ENCODE measurements at places on chromosomes 12 and 14. TPM values are rescaled to one million over a fixed set of nuclear protein-coding genes. Genes with fewer than 3 reads are reported as not detected.

GRCh38 chr14:90383731-90384542, 12.9 kb upstream of the CALM1 start:
- no peak for DNase-seq

DNA sequence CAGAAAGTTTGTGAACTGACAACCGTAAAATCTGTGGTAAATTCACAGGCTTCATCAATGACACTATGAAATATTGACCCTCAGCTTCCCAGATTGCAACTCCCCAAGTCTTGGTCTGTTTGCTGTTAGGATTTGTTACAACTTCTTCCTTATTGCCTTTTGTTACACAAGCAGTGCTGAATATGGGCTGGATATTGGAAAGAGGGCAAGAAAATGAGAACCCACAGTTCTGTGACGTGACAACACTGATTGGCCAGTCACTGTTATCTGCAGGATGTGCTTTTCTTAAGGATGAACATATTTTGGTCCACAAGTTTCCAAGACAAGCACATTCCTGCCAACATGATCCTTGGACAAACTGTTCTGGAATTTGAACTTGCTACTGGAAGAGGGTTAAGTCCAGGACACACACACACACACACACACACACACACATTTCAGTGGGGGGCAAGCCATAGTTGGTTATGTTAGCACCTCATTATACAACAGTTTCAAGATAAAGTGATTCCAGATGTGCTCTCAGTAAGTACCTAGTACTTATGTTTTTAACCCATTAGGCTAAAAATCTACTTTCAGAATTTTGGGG, 16.6 kb upstream of the SLC38A2 start:
- no peak for DNase-seq

DNA sequence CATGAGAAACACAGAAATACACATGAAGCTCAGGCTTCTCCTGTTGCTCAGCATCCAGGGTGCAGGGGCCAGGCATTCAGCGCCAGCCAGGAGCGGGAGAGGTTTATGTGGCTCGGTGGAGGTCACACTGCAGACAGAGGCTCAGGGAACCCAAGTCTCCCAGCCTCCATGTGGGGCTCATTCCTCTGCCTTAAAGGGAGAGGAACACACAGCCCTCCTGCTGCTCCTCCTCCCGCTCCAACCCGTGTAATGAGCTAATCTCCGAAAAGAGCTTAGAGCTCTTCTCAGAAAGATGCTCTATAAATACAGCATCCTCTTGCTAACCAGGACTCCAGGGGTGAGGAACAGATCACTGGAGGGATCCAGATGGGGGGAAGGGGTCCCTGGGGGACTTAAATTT, 28.2 kb downstream of the FGF6 start:
- no peak for DNase-seq

GRCh38 chr12:13788626-13789025, 192.8 kb downstream of the GRIN2B start:
- DNase-seq: no peak

DNA sequence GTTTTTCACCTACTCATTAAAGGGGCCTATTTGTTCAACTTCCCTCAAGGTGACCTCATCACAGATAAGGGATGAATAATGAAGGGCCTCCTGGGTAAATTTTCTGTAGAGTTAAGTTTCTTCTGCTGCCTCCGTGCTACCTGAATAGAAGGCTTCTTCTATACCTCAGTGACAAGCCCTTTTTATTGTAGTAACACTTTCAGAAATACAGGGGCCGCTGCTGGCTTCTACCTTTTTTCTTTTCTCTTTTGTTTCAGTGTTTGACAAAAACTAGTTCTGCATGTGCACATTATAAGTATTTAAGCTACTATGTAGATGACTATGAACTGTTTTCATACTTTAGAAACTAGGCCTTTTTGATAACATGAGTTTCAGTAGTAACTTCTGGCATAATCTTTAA, 207.0 kb downstream of the NAV3 start:
- no peak for DNase-seq

DNA sequence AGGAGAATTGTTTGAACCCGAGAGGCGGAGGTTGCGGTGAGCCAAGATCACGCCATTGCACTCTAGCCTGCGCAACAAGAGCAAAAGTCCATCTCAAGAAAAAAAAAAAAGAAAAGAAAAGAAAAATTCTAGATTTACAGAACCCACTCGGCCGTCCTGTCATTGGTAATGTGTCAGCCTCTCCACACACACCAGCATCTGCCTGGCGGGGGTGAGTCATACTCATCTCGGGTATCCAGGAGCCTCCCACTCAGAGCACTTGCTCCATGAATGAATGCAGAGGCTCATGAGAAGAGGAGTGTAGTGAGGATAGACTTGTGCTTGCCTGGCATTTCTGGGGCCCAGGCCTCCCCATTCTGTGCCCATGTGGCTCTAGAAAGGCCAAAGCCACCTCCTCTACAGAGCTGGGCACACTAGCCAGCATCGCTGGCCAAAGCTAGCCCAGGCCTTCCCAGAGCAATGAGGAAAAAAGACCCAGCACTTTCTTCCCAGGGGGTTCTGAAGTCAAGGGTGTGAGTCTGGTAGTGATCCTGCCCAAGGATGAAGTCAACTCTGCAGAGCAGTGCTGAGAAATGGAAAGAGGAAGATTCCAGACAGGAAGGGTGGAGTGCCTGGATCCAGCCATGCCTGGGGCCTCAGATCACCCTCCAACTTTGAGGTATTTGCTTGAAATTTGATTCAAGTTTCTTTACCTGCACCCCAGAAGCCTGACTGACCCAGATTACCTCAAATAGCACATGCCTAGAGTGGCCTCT, 31.2 kb upstream of the KLC1 start:
- no peak for DNase-seq

- no peak for DNase-seq
Measured at GRCh38 chr12:49187184-49187583, 1.7 kb downstream of the TUBA1A start.

GRCh38 chr14:81625343-81625742, 91.7 kb upstream of the SEL1L start:
- DNase-seq: peak; percentile 24

DNA sequence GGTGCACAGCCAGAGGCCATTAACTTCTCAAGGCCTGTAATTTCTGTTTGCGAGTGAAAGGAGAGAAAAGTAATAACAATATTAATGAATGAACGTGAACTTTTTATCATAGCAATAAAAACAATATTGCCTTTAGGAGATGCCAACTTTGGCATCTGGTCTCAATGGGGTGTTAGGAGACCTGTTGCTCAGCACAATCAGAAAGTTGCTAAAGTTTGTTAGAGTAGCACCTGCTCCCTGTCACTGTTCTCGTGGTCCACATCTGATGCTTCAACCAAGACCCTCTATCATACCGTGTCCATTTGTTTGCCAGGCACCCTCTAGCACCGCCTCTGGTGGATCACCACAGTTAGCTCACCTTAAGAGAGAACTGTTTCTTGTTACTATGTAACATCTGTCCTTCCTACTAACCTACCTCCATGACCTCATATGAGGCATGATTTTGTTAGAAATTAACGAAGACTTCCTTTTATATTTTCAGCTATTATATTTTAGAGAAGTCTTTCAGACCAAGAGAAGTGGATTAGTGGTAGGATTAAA, 12.5 kb upstream of the CLEC4E start:
- DNase-seq: no peak

- DNase-seq: no peak
Measured at GRCh38 chr12:46268583-46269428, at the start of gene SLC38A1. SLC38A1 (minus strand) TSS chr12:46269043; CDS start chr12:46239800, 29,243 bp downstream.

DNA sequence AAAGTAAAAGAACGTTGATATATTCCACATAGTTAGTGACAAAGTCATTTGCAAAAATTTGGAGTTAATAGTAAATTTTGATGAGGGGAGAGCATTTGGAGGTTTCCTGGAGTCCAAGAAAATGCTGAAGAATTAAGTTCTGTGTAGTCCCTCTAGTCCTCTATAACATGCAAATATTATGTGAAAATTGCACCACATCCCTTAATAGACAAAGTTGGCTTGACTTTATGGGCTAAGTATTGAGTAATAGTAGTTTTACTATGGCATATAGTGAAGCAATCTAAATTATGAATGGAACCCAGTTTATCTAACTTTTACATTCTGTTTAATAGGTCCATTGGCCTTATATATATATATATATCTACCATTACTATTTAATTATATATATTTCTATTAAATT, 66.4 kb upstream of the DCN start:
- DNase-seq: no peak

The RALGAPA1 gene
- polyA plus RNA-seq: 44.2 TPM

The BCL2L14 gene
- 0.24 TPM for polyA plus RNA-seq

Measured in right renal pelvis (tissue), 4 donors.